ENCODE measurements at places on chromosomes 3 and 15. TPM values are rescaled to one million over a fixed set of nuclear protein-coding genes. Genes with fewer than 3 reads are reported as not detected.

The TWF2 gene
- polyA plus RNA-seq: 160 TPM

The FRMD4B gene
- 1.1 TPM for polyA plus RNA-seq

The PXYLP1 gene
- polyA plus RNA-seq: 1.1 TPM

The ASB7 gene
- polyA plus RNA-seq: 3.0 TPM

The CYP1A2 gene
- 0.03 TPM for polyA plus RNA-seq

The MKRN2OS gene
- polyA plus RNA-seq: 0.16 TPM

The MESP2 gene
- 0.20 TPM for polyA plus RNA-seq

The STRA6 gene
- polyA plus RNA-seq: not detected

The DGKG gene
- polyA plus RNA-seq: 6.7 TPM

The PKM gene
- 909 TPM for polyA plus RNA-seq

The RARB gene
- 1.9 TPM for polyA plus RNA-seq

The TICRR gene
- polyA plus RNA-seq: 0.01 TPM

The DNAJA4 gene
- polyA plus RNA-seq: 154 TPM

The PROS1 gene
- 5.2 TPM for polyA plus RNA-seq

The KBTBD8 gene
- polyA plus RNA-seq: 3.0 TPM

The GPR62 gene
- 0.04 TPM for polyA plus RNA-seq

The SOX14 gene
- not detected for polyA plus RNA-seq

The GOLGA8F gene
- not detected for polyA plus RNA-seq

The CFAP92 gene
- 0.13 TPM for polyA plus RNA-seq

The RBP2 gene
- 0.59 TPM for polyA plus RNA-seq

The SLC6A20 gene
- polyA plus RNA-seq: 0.37 TPM

The CYP8B1 gene
- not detected for polyA plus RNA-seq

The TJP1 gene
- 15.5 TPM for polyA plus RNA-seq

The SMC4 gene
- 8.6 TPM for polyA plus RNA-seq

The SMCO1 gene
- polyA plus RNA-seq: 4.1 TPM

The GOLGA6L1 gene
- not detected for polyA plus RNA-seq

The SNTN gene
- polyA plus RNA-seq: not detected

The CYP1A1 gene
- polyA plus RNA-seq: 3.0 TPM

The ALG1L2 gene
- not detected for polyA plus RNA-seq

The CNTN4 gene
- 0.68 TPM for polyA plus RNA-seq

The CILP gene
- polyA plus RNA-seq: 13.0 TPM

The CISH gene
- 18.5 TPM for polyA plus RNA-seq

The NANOGP8 gene
- not detected for polyA plus RNA-seq

The SLC2A2 gene
- not detected for polyA plus RNA-seq

The MITF gene
- 49.9 TPM for polyA plus RNA-seq
